ENCODE measurements at places on chromosomes 4 and X. TPM values are rescaled to one million over a fixed set of nuclear protein-coding genes. Genes with fewer than 3 reads are reported as not detected.

Gene CD40LG
- total RNA-seq: not detected

Gene F8A2
- total RNA-seq: not detected

Gene RPS6KA6
- 16.8 TPM for total RNA-seq

Gene USP27X
- total RNA-seq: 2.6 TPM

Gene CYTL1
- total RNA-seq: 1.3 TPM

Gene ACSL4
- total RNA-seq: 146 TPM

Gene AFP
- total RNA-seq: 0.32 TPM

Gene TBC1D9
- 31.5 TPM for total RNA-seq

Gene TCEAL6
- total RNA-seq: not detected
